ENCODE measurements at places on chromosomes 16 and 17.

DNA sequence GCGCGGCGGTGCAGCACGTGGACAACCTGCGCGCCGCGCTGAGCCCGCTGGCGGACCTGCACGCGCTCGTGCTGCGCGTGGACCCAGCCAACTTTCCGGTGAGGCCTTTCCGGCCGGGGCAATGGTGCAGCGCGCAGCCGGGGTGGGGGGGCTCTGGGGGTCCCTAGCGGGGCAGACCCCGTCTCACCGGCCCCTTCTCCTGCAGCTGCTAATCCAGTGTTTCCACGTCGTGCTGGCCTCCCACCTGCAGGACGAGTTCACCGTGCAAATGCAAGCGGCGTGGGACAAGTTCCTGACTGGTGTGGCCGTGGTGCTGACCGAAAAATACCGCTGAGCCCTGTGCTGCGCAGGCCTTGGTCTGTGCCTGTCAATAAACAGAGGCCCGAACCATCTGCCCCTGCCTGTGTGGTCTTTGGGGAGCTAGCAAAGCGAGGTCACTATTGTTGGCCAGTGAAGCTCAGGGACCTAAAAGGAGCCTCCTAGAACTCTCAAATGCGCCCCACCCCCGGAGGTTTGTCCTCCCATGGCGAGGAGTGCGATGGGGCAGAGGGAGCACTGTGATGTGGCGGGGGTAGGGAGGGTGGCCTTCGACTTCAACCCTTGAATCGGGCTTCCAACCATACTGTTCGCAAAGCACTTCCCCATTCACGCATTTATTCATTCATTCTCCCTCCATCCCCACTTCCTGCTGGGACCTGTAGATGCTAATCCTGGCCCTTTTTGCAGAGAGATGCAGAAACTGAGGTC, 770 bp downstream of the HBM start:
- DNase-seq: peak; percentile 9

DNA sequence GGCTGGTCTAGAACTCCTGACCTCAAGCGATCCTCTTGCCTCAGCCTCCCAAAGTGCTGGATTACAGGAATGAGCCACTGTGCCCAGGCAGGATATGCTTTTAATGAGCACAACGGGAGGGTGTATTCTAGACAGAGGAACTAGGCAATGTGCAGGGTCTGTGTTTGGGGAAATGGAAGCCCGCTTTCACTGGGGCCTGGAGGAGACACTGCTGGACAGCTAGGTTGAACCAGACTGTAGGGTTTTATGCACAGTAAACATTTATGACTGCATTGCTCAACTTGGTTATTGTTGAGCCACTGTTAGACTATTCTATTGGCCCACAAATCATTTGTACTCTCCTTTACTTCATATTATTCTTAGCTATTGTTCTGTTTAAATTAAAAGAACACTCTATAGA, 10.2 kb upstream of the SIAH1 start:
- DNase-seq: no peak

DNA sequence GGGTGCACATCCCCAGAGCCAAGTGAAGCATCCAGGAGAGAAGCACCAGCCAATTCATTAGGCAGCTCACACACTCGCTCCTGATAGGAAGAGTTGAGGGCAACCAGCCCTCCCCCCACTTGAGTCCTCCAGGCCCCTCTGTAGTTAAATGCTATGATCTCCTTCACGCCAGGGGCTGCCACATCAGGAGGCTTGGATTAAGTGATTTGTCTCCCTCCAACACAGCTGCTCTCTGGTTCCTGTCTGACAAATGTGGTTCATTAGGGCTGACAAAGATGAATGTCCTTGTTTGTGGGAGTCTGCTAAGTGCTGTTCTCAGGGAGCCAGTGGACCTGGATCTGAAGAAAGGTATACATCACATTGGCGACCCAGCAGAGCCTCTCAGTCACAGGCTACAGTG, 94.5 kb upstream of the WSCD1 start:
- no peak for DNase-seq

GRCh38 chr17:19978805-19979211, 1.2 kb upstream of the AKAP10 start:
- no peak for DNase-seq

DNA sequence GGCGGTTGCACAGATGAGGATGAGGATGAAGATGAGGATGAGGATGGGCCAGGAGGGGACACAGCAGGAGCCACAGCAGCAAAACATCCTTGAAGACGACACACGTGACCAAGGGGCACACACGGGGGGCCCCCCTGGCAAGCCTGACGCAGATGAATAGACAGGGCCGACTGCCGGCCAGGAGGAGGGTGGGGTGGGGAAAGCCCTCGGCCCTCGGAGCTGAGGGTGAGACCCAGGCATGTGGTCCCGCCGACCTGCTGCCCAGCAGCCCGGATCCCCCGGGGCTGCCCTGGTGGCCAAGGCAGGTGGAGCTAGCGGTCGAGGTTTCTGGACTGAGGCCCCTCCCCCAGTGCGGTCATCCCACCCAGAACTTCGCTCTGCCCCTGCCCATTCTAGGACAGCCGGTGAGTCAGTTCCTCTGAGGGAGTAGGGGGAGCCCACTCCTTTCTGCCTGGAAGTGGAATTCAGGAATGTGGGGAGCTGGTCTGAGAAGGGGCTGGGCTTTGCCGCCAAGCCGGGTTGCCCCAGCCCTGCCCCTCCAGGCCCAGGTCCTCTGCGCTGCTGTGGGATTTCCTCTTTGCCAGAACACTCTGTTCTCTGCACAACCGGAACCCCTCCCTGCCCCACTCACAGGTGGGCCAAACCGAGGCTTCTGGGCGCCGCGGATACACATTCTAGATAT, 9.9 kb downstream of the CYGB start:
- no peak for DNase-seq

GRCh38 chr16:1331712-1332617, 1.5 kb upstream of the BAIAP3 start:
- DNase-seq: peak; percentile 58

DNA sequence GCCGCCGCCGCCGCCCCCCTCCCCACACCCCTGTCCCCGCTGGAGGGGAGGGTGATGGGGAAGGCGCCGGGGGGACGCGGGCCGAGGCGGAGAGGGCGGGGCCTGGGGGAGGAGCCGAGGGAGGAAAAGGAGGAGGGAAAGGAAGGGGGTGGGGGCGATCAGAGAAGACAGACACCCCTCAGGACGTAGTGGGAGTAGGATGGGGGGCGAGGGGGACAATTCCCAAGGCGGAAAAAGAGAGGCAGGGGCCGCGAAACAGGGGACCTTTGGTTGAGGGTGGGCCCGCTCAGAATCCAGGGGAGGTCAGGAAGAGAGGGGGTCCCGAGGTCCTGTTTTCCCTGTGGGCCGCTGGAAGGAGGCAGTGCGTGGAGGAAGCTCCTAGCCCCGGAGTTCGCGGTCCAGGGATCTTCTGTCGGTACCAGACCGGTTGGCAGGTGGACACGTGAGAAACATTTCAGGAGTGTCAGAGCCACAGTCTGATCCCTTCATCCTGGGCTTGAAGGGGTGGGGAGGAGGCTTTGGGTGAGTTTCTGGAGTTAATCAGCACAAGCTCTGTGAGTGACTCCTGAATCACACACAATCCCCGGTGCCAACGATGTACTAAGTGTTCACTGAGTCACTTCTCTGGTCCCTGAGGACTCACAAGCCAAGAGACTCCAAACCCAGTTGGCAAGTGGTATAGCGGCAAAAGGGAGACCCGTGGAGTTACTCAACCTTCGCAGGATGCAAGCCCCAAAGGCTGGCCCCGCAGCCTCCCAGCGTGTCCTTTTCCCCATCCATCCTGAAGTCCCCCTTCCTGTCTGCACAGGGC, at the start of gene XYLT1:
Gene XYLT1 (minus strand): TSS at position 53 of the 811 bp plus-strand sequence. CDS start 164 bp downstream, outside the sequence.
- peak; percentile 89 for DNase-seq

DNA sequence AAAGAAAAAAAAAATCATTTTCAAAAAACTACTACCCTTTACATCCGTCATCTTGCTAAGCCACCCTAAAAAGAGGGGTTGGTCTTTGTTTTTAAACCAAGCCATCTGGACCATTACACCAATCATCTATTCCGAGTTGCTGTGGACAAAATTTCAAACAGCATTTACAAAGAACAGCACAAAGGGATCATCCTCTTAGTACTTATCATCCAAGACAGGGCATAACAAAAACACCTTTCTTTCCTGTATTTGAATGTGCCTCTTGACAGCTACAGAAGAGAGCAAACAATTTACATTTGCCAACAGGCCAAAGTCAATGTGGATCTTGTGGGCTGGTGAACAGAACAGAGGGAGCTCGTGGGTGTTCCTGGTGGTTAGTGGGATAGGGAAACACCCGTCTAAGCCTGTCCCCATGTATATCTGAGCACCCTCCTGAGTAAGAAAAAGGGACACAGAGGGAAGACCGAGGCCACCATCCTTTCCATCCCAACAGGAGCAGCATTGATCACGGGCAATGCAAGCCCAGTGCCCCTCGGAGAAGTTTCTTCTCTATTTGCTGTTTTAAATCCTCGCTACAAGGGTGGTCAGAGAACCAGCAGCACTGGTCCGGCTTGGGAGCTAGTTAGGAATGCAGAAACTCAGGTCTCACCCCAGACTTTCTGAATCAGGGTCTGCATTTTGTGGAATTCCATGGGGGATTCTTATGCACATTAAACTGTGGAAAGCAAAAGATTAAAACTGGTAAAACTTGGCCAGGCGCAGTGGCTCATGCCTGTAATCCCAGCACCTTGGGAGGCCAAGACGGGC, 1.9 kb downstream of the SLC39A11 start:
- no peak for DNase-seq

- no peak for DNase-seq
These were observed 1.9 kb upstream of the TBC1D10B start for GRCh38 chr16:30372038-30372712.

GRCh38 chr16:3235856-3236669, 1.1 kb upstream of the ZNF200 start:
- no peak for DNase-seq

DNA sequence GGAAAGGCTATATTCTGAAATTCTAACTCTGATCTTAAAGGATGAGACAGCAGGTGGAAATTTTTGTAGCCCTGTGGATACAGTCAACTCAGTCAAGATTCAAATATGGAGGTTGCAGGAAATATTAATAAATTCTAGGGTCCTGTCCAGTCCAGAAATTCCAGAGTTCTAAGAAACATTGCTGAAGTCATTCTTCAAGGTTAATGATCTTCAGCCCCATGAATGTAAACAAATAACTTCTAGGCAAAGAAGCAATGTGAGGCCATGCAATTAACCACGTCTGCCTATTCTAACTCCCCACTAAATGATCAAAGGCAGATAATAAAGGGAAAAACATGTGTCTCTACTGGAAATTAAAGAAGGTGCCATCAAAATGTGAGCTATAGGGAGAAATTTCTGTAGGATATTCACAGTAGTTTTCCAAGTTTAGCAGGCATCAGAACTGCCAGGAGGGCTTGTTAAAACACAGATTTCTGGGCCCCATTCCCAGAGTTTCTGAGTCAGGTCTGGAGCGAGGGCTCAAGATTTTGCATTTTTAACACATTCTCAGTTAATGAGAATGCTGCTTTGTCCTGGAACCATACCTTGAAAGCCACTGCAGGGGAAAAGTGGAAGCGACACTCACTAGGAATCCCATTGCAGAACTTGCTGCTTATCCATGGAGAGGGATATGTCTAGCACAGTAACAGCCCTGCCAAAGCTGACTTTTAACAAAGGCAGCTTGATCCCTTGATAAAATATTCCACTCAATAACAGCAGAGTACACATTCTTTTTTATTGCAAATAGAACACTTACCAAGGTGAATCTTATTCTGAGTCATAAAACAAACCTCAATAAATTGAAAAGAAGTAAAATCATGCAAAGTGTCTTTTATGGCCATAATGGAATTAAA, 61.8 kb downstream of the DNAH3 start:
- peak; percentile 47 for DNase-seq

All from AG20443 (cell line).